Left cardiac atrium (tissue), 4 donors: ENCODE measurements at places on chromosomes 4 and X.

DNA sequence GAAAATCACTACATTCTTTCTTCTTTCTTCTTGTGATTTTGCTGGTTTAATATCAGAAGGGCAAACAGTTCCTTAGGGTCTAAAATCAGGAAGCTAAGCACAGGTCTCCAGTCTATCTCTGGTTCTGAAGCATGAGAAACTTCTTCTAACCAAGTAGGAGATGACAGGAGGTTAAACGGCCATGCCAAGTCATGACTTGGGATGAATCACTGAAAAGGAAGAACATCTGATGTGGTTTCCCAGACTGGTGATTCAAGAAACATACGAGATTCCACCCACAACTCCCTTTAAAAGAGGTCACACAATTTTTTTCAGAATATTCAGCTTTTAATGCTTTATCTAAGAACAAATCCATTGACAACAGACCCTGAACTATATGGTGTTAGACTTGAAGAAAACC is 684.0 kb upstream of the PRKX start:
- no peak for DNase-seq

GRCh38 chr4:71141125-71141524 is 147.7 kb downstream of the DCK start:
- no peak for DNase-seq

- DNase-seq, result no peak
Observed at GRCh38 chrX:9903146-9903545, 64.0 kb upstream of the CLDN34 start.

DNA sequence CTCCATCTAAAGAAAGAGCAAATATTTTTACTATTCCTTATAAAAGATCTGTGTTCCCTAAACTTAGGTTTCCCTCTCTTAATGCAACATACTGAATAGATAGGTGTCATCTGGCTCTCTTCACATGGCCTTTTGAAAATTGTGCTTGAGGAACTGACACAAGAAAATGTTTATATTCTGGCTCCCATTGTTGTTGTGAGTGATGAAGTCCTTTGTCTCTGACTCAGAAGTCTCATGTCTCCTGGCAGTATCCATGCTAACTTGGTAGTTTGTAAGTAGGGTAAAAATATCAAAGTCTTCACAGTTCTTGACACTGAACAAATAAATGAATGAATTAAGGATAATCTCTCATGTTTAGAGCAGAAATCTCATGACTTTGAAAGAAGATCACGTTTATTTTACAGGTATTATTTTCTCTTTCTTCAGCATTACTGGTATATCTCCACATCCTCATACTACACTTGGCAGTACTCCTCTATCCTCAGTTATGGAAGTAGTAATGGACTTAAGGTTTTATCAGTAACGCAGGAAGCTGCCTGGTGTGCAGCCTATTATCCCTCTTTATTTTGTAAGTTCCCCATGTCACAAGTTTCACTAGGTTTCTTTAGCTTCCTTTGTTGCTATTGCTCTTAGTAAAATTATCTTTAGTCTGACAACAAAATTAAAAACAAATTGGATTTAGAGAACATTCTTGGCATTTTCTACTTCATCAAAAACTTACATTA is 14.2 kb upstream of the PABPC4L start:
- DNase-seq, result no peak

- DNase-seq, result no peak
Observed at GRCh38 chr4:176270669-176271068, 1.6 kb upstream of the ASB5 start.

DNA sequence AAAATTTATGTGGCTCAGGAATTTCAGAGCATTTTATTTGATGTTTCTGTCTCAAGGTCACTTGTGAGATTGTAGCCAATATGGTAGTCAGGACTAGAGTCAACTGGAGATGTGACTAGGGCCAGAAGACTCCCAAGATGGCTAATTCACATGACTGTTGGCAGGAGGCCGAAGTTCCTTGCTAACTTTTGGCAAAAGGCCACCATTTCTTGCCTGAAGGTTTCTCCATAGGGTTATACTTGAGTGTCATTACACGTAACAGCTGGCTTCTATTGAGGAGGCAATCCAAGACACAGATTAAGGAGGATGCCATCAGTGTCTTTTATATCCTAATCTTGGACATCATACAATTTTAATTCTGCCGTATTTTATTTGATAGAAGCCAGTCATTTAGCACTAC is 162.3 kb upstream of the MAOA start:
- no peak for DNase-seq

- DNase-seq, result no peak
Observed at GRCh38 chr4:174999407-174999806, 81.2 kb downstream of the ADAM29 start.
